ENCODE measurements at places on chromosomes 7 and 10.

GRCh38 chr10:75955973-75956502 lies 524.6 kb downstream of the LRMDA start:
- DNase-seq, result no peak

GRCh38 chr10:120969219-120969645 lies 118.1 kb downstream of the WDR11 start:
- no peak for DNase-seq

DNA sequence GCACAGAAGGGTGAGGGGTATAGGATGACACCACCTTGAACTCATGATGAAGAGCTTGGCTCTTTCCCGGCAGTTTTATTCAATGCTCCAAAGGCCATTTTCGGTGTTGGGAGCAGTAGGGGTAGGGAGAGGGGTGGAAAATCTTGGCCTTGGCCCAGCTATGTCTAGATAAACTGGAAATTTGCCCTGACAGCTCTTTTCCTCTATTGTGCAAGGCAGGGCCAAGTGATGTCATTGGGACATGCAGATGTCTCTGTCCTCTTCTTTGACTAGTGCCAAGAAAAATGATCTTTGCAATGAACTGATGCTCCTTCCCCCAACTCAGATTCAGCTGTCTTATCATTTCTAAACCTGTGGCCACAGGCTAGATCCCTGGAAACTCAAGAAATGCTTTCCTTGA lies 27.7 kb upstream of the PRKCQ start:
- DNase-seq, result no peak

DNA sequence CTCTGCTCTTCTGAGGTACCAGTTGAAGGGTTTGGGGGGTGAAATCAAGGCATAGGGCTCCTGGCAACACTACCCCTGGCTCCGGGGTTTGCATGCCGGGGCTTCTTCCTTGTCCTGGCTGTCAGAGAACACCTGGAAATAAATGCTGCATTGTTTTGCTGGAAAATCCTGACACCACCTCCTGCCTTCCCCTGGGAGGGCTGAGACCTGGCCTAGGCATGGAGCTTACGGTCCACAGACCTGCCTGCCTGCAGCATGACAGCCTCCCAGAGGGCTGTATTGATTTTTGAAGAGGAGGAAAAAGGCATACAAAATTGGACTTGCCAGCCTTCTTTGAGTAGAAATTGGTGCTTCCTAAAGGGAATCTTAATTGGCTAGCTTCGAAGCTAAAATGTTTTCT lies 227.1 kb downstream of the MGMT start:
- DNase-seq, result no peak

DNA sequence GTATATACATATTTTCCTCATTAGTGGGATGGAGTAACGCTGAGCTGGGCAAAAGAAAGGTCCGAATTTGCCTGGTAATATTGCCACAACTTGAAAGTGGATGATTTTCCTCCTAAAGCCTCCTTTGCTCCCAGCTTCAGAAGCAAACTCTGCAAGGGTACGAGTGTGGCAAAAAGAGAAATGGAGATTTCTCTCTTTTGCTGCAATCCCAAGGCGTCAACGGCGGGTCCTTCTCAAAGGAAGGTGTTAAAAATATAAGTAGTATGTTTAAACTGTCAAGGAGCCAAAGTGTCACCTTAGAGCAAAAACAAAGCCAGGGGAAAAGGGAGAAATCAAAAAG lies 12.4 kb upstream of the HOXA2 start:
- DNase-seq, result no peak

DNA sequence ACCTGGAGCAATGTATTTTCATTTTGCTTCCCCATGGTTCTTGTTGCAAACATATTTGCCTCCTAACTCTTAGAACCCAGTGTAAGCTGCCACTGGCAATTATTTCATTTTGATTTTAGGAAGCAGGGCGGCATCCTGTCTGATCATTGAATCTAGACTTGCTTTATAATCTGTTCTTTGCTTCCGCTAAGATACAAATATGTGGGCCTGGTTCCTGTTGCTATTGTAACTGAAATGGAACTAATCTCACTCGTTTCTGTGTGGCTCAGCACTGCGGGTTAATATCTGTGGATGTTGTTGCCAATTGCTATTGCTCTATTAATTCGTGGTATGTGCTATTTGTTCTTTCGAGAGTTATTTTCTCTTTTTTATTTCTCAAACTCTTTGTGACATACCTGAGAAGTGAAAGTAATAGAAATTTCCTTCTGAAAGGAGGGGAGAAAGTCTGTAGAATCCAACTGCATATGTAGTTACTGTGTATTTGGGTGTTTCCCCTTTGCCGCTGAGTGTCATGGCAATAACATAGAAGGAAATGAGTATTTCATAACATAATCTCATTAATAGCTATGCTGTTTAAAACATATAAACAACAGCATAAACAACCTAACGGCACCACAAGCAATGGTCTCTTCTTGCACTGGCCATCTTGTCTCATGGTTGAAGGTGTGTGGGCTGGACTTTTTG lies 62.4 kb downstream of the FZD1 start:
- DNase-seq, result no peak

DNA sequence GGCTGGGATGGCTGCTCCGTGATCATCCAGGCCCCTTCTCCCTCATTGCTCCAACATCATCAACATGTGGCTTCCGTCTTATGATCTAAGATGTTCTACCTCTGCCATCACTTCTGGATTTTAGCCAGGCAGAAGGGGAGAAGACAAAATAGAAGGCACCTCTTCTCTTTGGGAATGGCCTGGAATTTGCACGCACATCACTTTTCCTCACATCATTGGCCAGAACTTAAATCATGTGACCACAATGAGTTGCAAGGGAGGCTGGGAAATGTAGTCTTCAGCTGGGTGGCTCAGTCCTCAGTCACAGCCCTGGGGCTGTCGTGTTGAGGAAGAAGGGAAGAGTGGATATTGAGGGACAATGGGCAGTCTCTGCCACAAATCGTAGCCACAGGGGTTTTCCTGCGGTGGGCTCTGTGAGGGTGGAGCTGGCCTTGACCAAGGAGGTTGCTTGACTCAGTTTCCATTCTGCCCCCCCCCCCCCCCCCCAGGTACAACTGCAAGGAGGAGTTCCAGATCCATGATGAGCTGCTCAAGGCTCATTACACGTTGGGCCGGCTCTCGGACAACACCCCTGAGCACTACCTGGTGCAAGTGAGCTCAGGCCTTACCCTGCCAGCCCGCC lies 50.3 kb downstream of the PALD1 start:
- DNase-seq, result no peak
